ENCODE measurements at places on chromosomes 11 and 22.

- DNase-seq, result no peak
Measured at GRCh38 chr11:67014343-67014742, 8.6 kb upstream of the SYT12 start.

GRCh38 chr11:116895048-116895757, 57.8 kb upstream of the APOA1 start:
- no peak for DNase-seq

GRCh38 chr11:62012451-62012831, 45.0 kb upstream of the FTH1 start:
- DNase-seq, result no peak

GRCh38 chr11:118628031-118628430, 20.6 kb downstream of the PHLDB1 start:
- no peak for DNase-seq

GRCh38 chr11:6622261-6623171, 3.3 kb upstream of the TPP1 start:
- DNase-seq, result no peak

- peak; percentile 3 for DNase-seq
Measured at GRCh38 chr11:110735455-110736170, 23.4 kb upstream of the ARHGAP20 start.

DNA sequence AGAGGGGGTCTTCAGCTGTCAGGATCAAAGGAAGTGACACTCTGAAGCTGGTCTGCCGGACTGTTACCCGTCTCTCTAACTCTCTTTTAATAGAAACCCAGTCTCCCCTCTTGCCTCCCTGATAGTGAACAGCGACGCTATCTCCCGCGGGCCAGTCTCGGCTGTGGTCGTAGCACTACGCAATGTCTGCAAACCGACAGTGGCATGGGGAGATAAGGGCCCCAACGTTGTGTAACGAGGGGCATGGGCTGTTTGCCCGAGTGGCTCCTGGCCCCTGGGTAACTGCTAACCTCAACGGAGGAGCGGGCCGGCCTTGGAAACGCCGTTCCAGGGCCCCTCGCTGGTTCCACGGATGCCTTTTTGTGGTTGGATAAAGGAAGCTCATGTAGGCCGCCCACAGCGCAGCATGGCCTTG, 23.3 kb downstream of the ZBTB16 start:
- no peak for DNase-seq

DNA sequence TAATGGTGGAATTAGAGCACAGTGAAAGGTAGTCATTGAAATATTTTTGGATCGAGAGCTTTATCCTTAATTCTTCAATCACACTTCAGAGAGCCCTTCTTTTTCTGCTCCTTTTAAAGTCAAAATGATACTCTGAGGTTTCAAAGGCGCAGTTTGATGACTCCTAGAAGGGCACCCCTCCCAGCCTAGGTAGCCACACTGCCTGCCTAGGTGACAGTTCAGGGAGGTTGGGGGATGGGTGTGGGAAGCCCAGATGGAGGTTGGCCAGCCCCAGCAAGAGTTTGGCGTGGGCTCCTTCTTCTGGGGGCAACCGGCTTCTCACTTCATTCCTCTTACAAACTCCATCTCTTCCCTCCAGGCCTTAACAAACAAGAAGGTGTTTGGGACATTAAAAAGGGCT, 28.6 kb upstream of the PHF21A start:
- no peak for DNase-seq

DNA sequence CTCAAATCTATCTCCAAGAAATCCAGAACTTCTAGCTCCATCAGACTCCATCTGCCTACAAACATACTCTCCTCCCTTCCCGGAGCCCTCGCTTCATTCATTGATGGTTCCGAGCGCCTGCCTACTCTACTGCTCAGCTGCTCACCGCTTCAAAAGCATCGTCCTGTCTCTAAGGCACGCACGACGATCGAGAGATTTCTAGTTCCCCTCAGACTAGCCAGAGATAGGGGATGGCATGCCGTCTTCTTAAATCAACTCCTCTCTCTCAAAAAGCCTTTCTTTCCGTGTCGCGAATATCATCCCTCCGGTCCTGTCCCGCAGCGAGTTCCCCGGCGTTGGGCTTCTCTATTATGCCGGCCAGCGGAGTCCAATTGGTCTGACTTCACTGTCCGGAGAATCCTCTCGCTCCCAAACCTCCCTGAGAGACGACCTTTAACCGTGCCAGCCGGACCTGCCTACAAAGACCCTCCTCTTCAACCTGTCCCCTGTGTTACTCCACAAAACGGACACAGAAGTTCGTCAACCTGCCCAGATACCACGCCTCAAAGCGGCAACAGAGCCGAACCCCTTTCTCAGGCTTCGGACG, 592 bp downstream of the EEF1G start:
- DNase-seq, result peak; percentile 39

DNA sequence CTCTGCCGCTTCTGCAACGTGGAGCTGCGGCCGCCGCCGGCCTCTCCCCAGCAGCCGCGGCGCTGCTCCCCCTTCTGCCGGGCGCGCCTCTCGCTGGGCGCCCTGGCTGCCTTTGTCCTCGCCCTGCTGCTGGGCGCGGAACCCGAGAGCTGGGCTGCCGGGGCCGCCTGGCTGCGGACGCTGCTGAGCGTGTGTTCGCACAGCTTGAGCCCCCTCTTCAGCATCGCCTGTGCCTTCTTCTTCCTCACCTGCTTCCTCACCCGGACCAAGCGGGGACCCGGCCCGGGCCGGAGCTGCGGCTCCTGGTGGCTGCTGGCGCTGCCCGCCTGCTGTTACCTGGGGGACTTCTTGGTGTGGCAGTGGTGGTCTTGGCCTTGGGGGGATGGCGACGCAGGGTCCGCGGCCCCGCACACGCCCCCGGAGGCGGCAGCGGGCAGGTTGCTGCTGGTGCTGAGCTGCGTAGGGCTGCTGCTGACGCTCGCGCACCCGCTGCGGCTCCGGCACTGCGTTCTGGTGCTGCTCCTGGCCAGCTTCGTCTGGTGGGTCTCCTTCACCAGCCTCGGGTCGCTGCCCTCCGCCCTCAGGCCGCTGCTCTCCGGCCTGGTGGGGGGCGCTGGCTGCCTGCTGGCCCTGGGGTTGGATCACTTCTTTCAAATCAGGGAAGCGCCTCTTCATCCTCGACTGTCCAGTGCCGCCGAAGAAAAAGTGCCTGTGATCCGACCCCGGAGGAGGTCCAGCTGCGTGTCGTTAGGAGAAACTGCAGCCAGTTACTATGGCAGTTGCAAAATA, 816 bp downstream of the PDE3B start:
- DNase-seq, result peak; percentile 74

DNA sequence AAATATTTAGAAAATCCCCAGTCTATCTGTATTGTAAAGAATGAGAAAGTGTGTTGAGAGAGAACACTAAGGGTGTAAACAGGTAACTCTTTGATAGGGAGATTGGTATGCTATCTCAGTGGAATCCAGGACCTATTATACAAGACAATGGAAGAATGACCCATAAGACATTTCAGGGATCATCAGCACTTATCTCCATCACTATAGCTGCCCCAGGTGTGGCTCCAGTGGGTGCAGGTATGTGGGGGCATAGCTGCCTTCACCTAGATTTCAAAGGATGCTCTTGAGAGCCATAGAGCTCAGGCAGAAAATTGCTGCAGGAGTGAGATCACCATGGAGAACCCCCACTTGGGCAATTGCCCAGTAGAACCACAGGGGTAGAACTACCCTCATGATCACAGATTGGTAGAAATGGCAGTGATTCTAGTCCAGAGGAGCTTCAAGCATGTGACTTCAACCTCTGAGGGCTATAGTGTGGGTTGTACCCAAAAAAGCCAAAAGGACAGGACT, 252.3 kb upstream of the TBCEL start:
- DNase-seq, result no peak

DNA sequence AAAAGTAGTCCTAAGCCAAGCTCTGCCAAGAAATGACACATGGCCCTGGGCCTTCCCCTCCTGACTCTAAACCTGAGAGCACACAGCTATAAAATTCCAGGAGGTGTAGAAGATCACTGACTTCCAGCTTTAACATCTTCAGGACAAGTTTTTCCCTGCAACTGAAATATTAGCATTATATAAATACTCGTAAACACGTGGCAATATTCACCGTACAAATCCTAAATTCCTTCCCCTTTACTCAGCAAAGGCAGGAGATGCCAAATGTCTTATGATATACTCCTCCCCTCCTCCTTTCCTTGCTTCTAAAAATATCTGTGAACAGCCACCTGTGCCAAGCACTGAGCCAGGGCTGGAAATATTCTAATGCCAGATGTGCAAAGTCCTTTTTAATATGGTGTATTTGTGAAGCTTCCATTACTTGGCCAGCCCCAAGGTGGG, 194.0 kb downstream of the LARGE1 start:
- DNase-seq, result no peak

DNA sequence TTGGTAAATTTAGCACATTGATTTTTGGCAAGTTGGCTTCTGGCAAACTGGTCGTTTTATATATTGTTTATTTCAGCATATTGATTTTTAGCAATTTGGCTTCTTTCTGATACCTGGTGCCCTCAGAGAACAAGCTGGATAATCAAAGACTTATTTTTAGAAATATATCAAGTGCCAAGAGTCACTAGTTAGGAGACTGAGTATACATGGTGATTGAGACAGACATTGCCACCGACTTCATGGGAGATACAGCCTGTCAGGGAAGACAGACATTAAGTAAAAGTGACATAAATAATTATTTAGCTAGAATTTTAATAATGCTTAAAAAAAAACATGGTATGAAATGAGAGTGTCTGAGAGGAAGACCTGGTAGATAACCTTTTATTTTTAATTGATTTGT, 242.3 kb upstream of the MTNR1B start:
- no peak for DNase-seq

DNA sequence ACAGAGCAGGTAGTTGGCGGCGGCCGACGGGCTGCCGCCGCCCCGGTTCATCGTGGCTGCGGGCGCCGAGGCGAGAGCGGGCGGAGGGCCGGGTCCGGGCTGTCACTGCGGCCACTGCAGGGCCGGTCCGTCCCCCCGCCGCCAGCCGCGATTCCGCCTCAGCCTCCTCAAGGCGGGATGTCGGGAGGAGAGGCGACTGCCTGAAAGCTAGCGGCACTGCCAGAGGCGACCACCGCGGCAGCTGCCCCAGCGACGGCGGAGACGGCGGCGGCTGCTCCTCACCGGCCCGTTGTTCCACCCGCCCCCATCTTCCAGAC, 234 bp downstream of the SESN3 start:
- DNase-seq, result no peak

DNA sequence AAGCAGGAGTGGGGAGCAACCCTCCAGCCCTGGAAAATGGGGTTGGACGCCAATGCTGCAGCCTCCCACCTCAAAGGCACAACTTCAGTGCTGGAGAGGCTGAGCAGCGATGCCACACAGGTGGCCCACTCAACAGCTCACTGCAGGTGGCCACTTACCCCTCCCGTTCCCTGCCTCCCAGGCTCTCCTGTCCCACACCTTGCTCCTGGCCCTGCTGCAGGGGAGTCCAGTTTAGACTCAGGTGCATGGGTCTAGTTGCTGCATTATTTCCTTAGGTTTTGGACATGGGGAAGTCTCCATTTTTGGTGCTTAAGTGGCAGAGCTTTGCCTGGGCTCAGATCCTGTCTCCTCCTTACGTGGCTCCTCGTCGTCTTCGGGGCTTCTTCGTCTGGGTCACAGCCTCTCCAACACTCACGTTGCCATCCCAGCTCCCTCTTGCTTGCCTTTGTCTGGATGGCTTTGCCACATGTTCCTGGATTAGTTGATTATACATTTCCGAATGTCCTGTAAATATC, 898.3 kb downstream of the BRD1 start:
- no peak for DNase-seq

GRCh38 chr11:65791719-65792213, 4.9 kb downstream of the OVOL1 start:
- no peak for DNase-seq

DNA sequence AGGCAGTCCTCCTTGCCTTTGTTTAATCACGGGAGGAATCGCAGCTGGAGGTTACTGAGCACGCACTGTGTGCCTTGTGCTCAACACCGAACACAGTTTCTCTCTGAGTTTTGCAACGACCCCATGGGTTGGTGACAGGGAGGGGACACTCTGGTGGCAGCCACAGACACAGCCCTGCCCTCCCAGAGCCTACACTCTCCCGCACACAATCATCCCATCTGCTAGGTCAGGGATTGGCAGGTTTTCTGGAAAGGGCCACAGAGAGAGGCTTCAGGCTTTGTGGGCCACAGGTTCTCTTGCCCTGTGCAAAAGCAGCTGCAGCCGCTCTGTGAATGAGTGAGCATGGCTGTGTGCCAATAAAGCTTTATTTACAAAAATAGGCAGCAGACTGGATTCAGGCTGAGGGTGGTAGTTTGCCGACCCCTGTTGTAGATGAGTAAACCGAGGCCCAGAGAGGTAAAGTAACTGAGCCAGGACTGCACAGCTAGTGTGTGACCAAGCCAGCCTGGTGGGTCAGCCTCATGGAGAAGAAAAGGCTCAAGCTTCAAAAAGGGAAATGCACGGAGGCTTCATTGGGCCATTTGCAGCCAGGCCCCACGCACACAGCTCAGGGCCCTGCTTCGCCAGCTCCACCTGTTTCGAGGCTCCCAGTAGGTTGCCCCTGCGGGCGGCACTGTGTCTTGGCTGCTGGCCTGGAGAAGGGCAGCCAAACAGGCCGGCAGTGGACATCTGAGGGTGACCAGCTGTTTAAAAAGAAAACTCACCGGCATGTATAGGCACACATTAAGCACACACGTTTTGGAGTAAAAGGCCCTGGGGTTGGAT, 16.3 kb downstream of the LTO1 start:
- DNase-seq, result no peak

GRCh38 chr11:57772562-57772961, 11.0 kb downstream of the CTNND1 start:
- DNase-seq, result no peak

DNA sequence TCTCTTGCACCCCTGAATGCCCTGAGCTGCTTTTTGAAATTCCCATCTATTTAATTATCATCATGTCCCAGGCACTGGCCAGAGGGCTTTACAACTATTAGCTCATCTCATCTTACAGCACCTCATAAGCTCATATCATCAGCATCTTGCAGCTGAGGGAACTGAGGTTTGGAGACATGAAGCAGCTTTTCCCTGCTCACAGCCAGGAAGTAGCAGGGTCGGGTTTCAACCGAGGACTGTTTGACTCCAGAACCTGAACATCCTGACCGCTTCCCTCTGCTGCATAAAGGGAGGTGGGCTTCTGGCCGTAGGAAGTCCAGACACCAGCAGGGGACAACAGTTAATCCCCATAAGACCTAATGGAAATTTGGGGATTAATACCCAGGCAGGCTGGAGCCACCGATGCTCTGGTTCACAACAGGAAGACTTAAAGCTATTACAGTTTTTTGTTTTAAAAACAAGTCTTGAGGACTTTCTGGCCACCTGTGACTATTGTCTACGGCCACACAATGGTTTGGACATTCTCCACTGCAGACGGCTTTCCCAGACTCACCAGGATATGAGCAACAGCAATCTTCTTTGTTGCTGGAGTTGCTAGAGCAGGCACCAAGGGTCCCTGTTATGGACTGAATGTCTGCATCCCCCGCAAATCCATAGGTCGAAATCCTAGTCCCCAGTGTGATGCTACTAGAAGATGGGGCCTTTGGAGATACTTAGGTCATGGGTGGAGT, 47.4 kb downstream of the CHST1 start:
- no peak for DNase-seq

- no peak for DNase-seq
Measured at GRCh38 chr22:43473031-43473430, 61.2 kb downstream of the MPPED1 start.

All from brain (organoid and tissue), 16 donors.